Right renal cortex interstitium (tissue), 3 donors: ENCODE measurements at places on chromosomes 5 and 9.

DNA sequence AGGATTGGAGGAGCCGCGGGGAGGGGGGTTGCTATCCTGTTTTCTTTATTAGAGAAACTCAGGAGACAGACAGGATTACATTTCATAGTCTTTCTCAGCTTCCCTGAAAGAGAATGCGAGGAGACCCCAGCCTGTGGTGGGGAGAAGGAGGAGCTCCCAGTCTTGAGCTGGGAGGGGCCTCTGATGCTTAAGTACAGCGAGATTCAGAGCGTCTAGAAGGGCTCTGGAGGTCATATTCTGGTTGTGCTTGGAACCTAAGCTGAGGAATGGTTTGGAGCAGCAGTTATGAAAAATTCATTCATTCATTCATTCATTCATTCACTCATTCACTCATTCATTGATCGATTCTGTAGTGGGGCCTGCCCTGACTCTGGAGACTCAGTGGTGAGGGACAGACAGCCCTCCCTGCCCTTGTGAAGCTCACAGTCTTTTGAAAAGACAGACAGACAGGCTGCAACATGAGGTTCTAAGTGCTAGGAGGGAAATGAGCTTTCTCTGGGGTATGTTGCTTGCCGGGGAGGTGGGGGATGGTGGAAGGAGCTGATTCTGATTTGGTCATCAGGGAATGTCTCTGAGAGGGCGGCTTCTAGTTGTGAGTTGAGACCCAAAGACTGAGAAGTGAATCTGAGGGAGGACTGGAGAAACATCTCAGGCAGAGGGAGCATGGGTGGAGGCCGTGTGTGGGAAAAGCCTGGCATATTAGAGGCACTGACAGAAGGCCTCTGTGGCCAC is 2.5 kb upstream of the SPRY4 start:
- no peak for DNase-seq

DNA sequence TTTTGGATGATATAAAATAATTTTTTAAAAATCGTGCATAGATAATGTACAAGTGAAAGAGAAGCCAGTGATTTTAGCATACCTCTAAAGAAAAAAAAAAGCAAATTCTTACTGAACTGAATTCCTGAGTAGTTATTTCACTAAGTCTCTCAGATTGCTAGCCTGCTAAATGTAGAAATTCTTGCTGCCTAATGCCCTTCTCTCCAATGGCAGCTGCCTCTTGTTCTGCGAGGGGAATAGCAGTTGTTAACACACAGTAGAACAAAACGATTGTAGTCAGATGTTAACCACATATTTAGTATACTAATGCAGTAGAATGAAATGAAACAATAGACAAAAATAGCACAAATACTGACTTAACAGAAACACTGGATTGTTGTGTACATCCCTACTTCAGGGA is 26.8 kb downstream of the SMAD5 start:
- no peak for DNase-seq

- DNase-seq: no peak
Observed at GRCh38 chr9:132885720-132886333, 7.1 kb downstream of the SPACA9 start.

DNA sequence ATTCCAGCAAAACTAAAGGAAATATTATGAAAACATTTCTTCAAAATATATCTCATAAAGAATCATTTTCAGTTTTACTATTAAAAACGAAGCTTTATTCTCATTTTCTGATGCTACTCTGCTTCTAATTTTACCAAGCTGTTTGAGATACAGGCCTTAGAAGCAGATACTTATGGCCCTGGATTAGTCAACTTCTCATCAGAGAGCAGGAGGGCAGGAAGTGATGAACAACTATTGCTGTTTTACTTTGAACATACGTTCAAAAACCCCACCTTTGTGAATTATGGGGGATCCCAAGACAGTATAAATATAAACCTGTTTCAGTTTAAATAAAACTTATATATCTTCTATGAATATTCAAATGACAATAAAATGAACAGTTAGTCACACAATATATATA is 16.0 kb downstream of the MPDZ start:
- no peak for DNase-seq

DNA sequence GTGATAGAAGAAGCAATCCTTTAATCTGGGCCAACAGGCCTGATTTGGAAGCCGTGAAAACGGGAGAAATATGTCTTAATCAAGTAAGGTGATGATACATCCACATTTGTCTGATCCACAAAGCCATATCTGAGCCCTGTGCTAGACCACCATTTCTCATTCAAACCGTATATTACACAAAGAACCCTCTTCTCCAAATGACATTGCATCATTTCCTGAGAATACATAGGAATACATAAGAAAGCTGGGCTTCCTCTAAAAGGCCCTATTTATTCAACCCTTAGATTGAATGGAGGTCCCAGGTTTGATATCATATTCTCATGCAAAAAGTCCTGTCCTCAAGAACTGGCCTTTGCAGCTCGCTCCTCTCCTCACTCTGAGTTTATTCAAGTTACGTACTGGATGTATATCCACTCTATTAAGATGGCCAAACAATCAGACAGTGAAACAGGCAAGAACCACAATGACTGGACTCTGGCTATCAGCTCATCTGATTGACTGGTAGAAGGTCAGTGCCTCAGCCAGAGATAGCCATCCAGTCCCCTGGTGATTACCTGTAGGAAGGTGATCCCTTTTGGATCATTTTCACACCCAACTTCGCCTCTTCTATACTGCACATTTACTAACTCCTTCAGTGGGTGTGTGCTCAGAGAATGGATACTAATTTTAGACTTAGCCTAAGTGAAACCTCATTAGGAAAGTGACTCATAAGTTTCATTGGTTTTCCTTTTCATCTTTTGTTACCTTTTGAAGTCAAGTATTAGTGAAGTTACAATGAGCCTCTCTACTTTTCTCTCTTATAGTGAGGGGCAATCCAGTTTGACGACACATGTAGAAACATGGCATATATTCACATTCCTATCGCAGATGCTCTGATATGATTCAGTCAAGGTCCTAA is 167.6 kb upstream of the WWC1 start:
- DNase-seq: no peak

DNA sequence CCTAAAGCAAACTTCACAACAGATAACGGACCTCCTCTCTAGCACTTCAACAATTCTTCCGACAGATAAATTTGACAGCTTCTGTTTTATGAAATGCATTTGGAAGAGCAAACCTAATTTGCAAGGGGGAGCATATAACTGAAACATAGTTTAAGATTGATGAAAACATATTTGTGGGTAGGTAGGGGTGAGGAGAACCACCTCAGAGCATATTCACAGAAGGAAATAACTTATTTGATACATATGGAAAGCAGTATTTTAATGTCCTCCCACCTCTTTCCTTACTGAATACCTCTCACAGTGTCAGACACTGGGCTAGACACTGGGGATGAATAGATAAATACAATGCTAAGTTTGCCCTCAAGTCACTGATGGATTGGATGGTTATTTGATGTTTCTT is 384.8 kb downstream of the MAT2B start:
- DNase-seq: no peak

GRCh38 chr9:96618209-96619123 is 1.2 kb downstream of the CDC14B start:
- DNase-seq: no peak

DNA sequence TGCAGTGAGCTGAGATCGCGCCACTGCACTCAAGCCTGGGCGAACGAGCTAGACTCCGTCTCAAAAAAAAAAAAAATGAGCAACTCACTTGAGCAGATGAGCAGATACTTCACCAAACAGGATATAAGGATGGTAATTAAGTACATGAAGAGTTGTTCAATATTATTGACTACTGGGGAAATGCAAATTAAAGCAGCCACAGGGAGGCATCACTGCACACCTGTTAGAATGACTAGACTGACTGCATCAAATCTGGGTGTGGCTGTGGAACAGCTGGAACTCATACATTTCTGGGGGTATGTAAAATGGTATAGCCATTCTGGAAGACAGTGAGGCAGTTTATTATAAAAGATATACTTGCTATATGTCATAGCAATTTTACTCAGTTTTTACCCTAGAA is 93.0 kb downstream of the WNK2 start:
- DNase-seq: no peak

- DNase-seq: no peak
Observed at GRCh38 chr5:69494452-69494851, 1.9 kb downstream of the OCLN start.

- DNase-seq: no peak
Observed at GRCh38 chr5:124239572-124239971, 506.9 kb downstream of the ZNF608 start.

GRCh38 chr5:38780316-38780715 is 65.5 kb upstream of the OSMR start:
- DNase-seq: no peak

GRCh38 chr5:122152266-122152900 is 23.0 kb downstream of the ZNF474 start:
- no peak for DNase-seq

DNA sequence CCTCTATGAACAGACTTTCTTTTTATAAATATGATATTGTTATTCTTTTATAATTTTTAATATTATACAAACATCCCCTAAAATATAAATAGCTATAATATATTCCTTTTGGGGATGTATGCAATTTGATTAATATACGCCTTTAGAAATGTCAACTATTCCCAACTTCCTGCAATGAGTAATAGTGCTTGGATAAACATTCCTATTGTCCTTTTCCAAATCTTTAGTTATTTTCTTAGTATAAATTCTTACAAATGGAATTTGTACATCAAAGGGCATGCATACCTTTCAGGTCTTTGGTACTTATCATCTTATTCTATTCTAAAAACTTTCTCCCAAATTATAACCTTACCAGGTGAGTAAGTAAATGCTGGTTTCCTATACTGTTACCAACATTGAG is 6.2 kb downstream of the NLN start:
- no peak for DNase-seq

DNA sequence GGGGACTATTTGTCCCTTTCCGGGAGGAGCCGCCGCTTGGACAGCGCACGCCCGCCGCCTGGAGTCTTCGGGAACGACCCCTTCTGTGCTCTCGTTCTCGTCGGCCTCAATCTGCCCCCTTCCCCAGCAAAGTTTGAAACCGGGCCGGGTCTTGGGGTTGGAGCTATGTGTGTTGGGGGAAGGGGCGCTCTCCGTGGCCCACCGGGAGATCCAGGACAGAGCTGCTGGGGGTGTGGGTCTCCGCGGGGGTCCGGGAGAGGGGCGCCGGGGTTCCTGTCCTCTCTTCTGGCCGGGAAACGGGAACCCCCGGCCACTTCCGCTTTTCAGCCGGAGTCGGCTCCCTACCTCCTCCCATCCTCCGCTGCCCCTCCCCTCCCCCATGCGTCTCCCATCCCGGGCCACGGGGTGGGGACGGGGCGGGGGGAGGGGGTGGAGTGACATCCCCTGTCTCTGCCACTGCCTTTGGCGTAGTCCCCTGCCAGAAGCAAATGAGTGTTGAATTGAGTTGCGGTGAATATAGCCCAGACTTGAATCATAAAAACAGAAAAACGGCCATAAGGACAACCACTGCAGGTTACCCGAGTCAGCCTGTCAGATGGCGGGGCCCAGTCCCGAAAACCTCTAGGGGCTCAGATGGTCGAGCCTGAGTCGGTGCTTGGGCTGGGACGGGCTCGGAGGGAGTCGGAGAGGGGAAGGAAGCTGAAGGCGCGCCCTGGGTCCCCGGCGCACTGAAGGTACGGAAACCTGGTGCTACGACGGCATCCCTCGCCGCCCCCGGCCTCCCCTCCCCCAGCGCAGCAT is 1.1 kb downstream of the CPLX2 start:
- DNase-seq: no peak

DNA sequence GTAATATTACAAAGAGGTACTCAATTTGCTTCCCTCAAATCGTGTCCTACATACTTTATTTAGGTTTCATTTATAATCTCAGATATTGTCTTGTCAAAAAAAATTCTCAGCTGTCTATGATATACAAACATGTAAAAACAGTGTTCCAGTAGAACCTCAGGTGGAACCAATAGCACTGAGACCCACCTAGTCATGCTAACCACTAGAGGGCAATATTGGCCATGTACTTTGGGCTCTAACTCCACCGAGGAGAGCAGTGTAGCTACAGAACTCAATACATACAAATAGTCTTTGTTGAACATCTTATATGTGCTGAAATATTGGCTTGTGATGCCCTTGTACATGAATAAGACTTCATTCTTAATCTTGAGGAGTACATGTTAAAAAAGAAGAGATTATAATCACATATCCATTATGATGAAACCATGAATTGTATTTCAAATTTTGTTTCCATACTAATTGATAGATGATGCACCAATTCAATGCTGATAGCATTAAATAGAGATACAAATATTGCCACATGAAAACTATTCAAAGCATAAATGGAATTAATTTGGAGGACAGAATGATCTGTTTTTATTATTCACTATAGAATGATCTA is 71.2 kb upstream of the CNTLN start:
- DNase-seq: no peak

DNA sequence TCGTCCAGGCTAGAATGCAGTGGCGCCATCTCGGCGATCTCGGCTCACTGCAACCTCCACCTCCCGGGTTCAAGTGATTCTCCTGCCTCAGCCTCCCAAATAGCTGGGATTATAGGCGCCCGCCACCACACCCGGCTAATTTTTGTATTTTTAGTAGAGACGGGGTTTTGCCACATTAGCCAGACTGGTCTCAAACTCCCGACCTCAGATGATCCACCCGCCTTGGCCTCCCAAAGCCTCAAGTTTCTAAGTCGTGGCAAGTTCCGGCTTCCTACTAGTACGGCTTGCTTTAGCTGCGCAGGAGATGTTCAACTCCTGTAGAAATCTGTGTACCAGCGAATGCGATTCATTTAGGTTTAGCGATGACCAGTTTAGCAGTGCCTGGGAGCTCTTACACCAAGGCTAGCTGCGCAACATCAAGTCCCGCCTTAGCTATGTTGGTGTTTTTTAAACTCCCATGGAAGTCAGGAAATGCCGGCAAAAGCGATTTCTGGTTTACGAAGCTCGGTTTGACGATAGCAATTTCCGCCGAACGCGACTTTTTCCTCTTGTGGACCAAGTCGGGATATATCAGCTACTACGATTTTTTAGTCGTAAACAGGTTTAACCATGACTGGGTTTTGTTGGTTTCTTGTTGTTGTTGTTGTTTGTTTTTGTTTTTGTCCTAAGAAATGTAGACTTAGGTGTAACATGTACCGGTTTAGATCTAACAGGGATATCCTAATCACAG is 46.4 kb downstream of the ANXA2R start:
- no peak for DNase-seq

GRCh38 chr5:174294891-174295620 is 249.6 kb downstream of the NSG2 start:
- DNase-seq: no peak

- no peak for DNase-seq
Observed at GRCh38 chr9:105510024-105510423, 47.9 kb upstream of the FKTN start.

DNA sequence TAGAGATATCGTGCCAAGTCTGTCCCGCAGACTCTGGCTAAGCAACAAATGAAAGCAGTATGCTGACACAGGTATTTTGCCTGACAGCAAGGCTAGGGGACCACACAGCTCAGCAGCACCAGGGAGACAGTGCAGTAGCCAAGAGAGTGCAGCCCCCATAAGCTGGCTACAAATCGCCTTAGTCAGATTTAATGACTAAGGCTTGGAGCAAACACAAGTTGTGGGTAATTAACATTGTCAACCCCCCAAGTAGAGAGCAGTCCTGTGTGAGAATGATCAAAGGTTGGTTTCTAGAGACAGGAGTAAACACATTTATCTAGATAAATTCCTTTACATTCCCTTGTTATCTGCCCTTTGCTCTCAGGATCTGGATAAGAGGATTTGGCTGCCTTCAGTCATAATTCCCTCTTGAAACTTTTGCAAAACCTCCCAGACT is 1434.5 kb upstream of the CDH6 start:
- no peak for DNase-seq

- DNase-seq: no peak
Observed at GRCh38 chr9:98521141-98521540, 187.6 kb downstream of the GABBR2 start.

- DNase-seq: no peak
Observed at GRCh38 chr9:104589626-104590025, 9.6 kb downstream of the OR13C5 start.

- DNase-seq: no peak
Observed at GRCh38 chr5:152397581-152397980, 7.5 kb downstream of the NMUR2 start.
